ENCODE measurements at places on chromosomes 13 and 19.

DNA sequence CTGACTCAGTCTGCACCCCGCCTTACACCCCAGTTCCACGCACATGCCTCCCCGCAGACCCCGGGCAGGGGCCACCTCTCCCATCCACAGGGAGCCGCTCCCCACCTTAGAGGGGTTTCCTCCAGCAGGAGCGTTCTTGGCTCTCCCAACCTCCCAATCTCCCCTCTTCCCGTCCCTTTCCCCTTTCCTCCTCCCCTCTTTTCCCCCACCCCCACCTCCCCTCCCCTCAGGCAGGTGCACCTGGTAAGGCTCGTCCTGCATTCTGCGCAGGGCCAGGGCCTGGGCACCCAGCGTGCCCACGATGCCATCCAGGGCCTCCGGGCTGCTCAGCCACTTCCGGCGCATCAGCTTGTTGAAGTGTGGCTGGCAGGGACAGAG, 27.3 kb downstream of the EXOC3L2 start:
- DNase-seq = no peak

DNA sequence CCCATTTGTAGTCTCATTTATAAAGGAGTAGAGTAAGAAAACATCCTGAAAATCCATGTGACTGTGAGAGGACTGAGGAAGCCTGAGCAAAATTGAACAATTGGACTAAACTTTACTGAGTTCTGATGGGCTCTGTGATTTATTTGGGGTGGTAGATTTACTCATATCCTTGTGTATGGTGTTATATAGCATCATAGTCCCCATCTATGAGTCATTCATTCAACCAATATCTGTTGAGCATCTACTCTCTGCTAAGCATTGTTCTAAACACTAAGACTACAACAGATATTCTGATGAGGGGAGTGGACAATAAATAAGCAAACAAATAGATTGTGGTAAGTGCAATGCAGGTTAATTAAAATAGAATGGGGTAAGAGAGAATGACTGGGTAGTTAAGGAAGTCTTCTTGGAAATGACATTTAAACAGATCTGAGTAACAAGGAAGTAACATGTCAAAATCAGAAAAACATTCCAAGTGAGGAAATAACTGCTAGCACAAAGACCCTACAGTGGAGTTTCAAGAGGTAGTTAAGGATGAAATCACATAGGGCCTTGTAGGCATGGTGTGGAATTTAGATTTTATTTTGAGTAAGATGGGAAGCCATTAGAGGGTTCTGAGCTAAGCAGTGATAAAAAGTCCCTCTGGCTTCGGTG, 36.3 kb upstream of the MLNR start:
- no peak for DNase-seq

GRCh38 chr13:37645181-37645740, 46.7 kb upstream of the POSTN start:
- no peak for DNase-seq

GRCh38 chr13:59774491-59774971, 389.2 kb downstream of the DIAPH3 start:
- DNase-seq = no peak

- peak; percentile 47 for DNase-seq
Measured at GRCh38 chr19:49391581-49392399, 3.7 kb downstream of the KASH5 start.

DNA sequence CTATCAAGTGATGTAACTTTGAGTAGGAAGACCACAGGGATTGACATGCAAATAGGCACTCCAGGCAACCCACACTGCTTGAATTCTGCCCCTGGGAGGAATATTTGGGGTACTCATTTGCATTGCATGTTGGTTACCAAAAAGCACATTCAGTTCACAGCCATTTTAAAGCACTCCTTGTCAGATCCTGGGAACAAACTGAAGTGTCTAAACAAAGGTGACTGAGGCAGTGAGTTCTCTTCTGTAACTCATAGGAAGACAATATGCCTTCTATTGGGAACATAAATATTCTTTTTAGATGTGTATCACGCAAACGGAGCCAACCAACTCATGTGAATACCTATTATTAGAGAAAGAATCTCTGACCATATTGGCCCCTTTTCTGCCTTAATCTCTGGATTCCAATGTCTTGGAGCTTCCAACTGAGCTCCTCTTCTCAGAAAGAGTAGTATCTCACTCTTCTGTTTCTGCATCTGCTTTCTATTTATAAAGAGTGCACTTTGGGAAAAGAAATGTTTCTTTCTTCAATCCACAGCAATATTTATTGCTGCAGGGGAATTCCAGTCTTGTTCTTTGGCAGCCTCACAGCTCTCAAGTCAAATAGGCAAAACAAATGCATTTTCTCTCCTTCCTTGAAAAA, 125.7 kb upstream of the NBEA start:
- DNase-seq = no peak

GRCh38 chr19:17025991-17026658, 485 bp downstream of the CPAMD8 start:
- DNase-seq = no peak

DNA sequence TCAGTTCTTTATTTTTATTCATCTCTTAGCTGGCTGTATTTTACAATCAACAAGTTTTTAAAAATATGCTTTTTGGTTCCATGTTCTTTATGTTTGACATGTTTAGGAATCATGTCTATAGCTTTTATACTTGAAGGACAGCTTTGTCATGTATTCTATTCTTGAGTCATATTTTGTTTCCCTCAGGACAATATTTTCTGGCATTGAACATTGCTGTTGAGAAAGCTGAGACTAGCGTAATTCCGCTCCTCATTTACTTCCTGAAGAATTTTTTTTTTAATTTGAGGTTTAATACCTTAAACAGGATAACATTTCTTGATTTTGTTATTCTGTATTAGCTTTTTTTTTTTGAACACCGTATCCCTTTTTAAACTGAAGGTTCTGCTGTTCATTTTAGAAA, 53.2 kb downstream of the RB1 start:
- no peak for DNase-seq

DNA sequence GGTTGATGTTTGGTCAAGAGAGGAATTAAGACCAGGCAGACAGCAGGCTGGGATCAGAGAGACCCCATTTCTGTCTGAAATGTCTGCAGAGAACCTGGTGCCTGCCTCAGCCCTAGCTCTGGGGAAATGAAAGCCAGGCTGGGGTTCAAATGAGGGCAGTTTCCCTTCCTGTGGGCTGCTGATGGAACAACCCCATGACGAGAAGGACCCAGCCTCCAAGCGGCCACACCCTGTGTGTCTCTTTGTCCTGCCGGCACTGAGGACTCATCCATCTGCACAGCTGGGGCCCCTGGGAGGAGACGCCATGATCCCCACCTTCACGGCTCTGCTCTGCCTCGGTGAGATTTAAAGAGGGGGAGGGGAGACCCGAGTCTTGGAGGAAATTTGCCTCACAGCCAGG, at the start of gene LILRB4:
TSS of gene LILRB4 (plus strand) at position 256 of the 400 bp plus-strand sequence. CDS start at position 305, 49 bp downstream.
- DNase-seq = no peak

- DNase-seq = no peak
Measured at GRCh38 chr19:55080121-55080967, 4.7 kb downstream of the EPS8L1 start.

- no peak for DNase-seq
Measured at GRCh38 chr19:4284176-4284958, 5.3 kb downstream of the SHD start.

DNA sequence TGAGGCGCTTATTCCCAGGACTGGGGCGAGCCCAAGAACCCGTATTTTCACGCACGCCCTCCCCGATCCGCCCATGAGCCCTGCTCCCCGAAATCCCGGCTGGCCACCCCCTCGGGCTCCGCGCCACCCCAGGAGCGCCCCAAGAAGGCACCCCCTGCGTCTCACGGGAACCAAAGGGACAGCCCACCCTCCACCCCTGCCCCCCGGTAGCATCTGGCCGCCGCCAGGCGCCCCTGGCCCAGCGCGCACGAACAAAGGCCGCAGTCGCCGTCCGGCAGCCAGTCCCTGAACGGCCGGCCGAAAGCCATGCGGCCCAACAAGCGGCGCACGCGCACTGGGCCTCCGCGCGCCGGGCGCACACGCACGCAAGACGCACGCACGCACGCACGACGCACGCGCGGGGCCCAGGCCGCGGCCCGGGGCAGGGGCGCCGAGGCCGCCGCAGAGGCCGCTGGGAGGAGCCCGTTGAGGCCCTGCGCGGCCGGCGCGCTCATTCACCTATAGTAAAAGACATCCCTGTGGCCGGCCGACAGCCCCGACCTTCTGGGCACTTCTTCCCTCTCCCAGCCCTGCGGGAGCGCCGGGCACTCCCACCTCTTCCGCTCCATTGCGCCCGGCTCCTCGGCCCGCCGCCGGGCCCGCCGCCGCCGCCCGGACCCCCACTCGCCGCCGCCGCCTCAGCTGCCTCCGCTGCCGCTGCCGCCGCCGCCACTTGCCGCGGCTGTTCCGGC, 476 bp downstream of the MBD3 start:
- peak; percentile 59 for DNase-seq

- DNase-seq = no peak
Measured at GRCh38 chr13:38733146-38733545, 46.3 kb downstream of the FREM2 start.

DNA sequence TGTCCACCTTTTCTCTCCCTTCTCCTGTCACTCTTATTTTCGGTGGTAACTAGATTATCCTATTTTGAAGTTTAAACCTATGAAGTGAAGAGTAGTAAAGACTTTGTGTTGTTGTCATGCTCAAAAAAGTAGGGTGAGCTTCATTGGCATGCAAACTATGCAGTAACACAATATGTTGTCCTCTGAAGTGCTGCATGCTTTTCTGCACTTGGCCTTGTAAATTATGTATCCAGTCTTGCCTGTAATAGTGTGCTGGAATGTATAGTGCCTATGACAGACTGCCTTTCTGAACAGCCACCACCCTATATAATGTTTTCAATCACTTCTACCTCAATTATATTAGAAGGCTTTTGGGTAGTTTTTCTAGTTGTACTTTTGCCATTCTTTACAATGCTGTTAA, 1198.2 kb upstream of the PCDH20 start:
- DNase-seq = no peak

DNA sequence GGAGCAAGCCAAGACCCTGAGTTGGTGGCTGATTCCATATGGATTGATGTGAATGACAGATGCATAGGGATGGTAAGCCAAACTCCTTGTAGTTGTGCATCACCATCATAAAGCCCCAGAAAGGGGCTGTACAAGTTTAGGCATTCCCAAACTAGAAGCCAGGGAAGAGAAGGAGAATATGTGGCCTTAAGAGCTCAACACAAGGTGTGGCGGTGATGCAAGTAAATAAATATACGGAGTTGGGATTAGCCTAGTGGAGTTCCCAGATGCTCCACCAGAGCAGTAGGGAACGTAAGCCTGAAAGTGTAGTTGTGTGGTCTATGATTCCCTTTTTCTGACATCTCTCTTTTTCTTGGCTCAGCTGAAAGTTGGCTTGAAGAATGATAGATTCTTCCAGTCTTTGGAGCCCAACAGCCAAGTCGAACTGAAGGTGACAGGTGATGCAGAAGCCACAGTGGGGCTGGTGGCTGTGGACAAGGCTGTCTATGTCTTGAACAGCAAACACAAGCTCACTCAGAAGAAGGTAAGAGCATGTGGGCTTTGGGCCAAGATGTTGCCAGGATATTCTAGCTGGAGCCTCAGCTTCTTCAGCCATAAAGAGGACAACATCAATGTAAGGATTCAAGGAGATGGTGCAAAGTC, 30.1 kb downstream of the RDH8 start:
- no peak for DNase-seq

- DNase-seq = no peak
Measured at GRCh38 chr19:19405971-19406877, 749 bp downstream of the GATAD2A start.

DNA sequence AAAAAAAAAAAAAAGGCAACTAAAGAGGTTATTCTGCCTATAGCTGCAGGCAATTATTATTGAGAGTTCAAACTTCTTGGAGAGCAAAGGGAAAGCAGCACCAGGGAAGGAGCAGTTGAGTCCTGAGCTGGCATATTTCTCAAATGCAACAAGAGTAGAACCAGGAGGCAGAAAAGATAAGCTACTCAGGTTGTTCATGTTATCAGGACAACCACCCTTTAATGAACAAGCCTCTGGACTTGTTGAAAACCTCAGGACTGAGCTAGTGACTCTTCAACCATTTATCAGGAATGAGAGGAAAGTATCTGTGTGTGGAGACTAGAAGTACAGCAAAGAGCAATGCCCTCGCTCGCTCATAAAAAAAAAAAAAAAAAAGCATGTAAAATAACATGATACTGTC, 183.0 kb downstream of the KCTD12 start:
- no peak for DNase-seq

- no peak for DNase-seq
Measured at GRCh38 chr13:111187960-111188541, 72.9 kb downstream of the ARHGEF7 start.

GRCh38 chr13:44153496-44153895, 220.1 kb upstream of the SERP2 start:
- no peak for DNase-seq

GRCh38 chr19:21483589-21484170, 21.7 kb upstream of the ZNF429 start:
- DNase-seq = no peak

- DNase-seq = no peak
Measured at GRCh38 chr13:25281935-25282332, 5.4 kb downstream of the MTMR6 start.

- DNase-seq = no peak
Measured at GRCh38 chr13:43551897-43552456, 234.8 kb downstream of the ENOX1 start.

- no peak for DNase-seq
Measured at GRCh38 chr19:58305932-58306323, 751 bp downstream of the ERVK3-1 start.

DNA sequence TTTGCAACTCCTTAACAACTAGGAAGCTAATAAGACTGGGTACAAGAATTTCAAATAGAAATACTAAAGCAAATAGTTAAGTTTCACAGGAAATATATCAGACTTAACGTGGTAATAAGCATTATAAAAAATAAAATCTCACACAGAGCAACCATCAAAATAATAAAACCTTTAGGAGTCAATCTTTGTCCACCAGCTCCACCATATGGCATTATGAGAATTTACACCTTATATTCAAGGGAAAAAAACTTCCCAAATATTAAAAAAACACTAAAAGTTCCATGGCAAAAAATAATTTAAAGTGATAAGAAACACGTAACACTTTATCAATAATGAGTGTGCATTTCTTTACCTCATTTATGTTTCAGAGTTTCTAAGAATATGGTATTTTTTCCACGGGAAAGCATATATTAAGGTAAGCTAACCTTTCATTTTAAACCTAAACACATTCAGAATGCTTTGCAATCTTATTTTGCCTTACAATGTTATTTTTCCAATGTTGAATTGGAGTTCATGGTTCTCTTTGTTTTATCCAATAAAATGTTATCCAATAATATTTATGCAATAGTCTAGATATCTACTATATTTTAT, 423.2 kb upstream of the SGCG start:
- no peak for DNase-seq

DNA sequence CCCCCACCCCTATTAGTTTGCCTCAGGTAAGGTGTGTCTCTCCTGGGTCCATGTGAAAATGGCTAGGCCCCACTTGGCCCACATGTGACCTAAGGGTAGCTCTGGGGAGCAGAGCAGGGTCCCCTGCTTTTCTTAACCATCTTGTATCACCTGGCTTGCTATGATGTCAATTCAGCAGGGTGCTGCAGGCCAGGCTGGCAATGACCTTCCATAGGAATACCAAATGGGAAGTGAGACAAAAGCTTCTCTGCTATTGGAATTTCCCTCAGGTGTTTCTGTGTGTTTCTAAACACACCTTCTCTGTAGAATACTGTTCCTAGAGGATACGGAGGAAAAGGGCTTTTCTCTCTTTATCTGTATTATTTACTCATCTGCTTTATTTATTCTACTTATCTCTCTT, 35.7 kb upstream of the DACH1 start:
- DNase-seq = no peak

GRCh38 chr13:85298387-85298924, 500.8 kb downstream of the SLITRK6 start:
- DNase-seq = no peak
